Heart left ventricle (tissue), 16 donors: ENCODE measurements at places on chromosomes 16 and 17. TPM values are rescaled to one million over a fixed set of nuclear protein-coding genes. Genes with fewer than 3 reads are reported as not detected.

- H3K27ac ChIP-seq, result no peak overlapping the region
- no peaks in the 10 kb centered on the region for H3K4me1 ChIP-seq
- peaks cover 50% of the 10 kb centered on the region for H3K36me3 ChIP-seq
- H3K4me3 ChIP-seq, result no peak overlapping the region
These were observed 13.7 kb downstream of the SMARCE1 start for GRCh38 chr17:40633871-40634270.

The FBXW10B gene
- 0.85 TPM for total RNA-seq

DNA sequence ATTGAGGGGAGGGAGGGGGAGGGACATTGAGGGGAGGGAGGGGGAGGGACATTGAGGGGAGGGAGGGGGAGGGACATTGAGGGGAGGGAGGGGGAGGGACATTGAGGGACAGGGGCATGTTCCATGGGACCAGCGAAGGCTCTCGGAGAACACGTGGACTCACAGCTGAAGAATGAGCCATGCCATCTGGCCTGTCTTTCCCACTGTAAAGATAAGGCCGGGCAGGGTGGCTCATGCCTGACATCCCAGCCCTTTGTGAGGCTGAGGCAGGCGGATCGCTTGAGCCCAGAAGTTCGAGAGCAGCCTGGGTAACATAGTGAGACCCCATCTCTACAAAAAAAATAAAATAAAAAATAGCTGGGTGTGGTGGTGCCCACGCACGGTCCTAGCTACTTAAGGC lies 32.5 kb downstream of the RPH3AL start:
- H3K27me3 ChIP-seq, result peaks cover 3% of the 10 kb centered on the region
- H3K27ac ChIP-seq, result no peak overlapping the region
- no peaks in the 10 kb centered on the region for H3K4me1 ChIP-seq
- no peak overlapping the region for H3K4me3 ChIP-seq
- peaks cover 4% of the 10 kb centered on the region for H3K36me3 ChIP-seq

GRCh38 chr17:54117452-54117851 lies 294.7 kb downstream of the KIF2B start:
- DNase-seq, result no peak
- H3K36me3 ChIP-seq, result no peaks in the 10 kb centered on the region
- no peaks in the 10 kb centered on the region for H3K4me1 ChIP-seq

The CACNG3 gene
- not detected for total RNA-seq

- H3K27ac ChIP-seq, result peak overlapping the region; percentile 92
- no peak for DNase-seq
- H3K36me3 ChIP-seq, result peaks cover 3% of the 10 kb centered on the region
- H3K27me3 ChIP-seq, result no peaks in the 10 kb centered on the region
- H3K4me3 ChIP-seq, result peak overlapping the region; percentile 83
These were observed 1.7 kb upstream of the AKTIP start for GRCh38 chr16:53504665-53505064.
